Urothelium cell line (cell line): ENCODE measurements at places on chromosomes 2 and 18.

GRCh38 chr2:8932702-8933101, 70.8 kb downstream of the MBOAT2 start:
- DNase-seq: no peak

DNA sequence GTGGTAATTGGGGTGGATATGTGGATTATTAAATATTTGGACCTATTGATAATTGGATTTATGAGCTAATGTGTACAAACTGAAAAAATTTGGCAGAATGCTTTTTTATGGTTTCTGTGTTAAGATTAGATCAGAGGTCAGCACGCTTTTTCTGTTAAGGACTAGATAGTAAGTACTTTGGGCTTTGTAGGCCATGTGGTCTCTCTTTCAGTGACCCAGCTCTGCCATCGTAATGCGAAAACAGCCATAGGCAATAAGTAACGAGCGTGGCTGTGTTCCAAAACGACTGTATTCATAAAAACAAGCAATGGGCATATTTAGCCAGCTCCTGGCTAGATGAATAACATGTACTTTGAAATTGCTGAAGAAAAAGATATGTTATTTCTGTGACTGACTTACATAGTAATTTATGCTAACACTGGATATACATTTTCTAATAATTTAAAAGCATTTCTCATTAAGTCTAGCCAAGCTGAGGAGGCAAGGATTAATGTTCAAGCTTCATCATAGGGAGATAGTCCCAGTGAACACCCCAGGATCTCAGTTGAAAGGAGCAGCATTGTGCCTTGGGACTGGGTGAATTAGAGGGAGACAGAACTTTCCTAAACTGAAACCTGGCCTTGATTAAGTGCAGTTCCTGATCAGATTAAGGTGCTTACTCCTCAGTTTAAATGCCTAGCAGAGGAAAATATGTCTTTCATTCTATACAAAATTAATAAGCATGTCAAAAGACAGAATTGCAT, 20.0 kb downstream of the CCDC138 start:
- no peak for DNase-seq

DNA sequence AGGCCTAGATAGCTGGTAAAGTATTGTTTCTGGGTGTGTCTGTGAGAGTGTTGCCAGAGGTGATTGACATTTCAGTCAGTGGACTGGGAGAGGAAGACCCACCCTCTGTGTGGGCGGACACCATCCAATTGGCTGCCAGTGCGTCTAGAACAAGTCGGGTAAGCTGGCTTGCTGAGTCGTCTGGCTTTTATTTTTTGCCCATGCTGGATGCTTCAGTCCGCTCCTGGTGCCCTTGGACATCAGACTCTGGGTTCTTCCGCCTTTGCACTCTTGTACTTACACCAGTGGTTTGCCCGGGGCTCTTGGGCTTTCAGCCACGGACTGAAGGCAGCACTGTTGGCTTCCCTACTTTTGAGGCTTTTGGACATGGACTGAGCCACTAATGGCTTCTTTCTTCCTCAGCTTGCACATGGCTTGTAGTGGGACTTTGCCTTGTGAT, 24.3 kb downstream of the DIS3L2 start:
- no peak for DNase-seq

GRCh38 chr18:42338683-42339082, 383.6 kb downstream of the PIK3C3 start:
- no peak for DNase-seq

- no peak for DNase-seq
Observed at GRCh38 chr18:69580107-69580506, 179.4 kb downstream of the DOK6 start.
